Kasumi-1 (cell line): ENCODE measurements at places on chromosomes 12 and 14.

DNA sequence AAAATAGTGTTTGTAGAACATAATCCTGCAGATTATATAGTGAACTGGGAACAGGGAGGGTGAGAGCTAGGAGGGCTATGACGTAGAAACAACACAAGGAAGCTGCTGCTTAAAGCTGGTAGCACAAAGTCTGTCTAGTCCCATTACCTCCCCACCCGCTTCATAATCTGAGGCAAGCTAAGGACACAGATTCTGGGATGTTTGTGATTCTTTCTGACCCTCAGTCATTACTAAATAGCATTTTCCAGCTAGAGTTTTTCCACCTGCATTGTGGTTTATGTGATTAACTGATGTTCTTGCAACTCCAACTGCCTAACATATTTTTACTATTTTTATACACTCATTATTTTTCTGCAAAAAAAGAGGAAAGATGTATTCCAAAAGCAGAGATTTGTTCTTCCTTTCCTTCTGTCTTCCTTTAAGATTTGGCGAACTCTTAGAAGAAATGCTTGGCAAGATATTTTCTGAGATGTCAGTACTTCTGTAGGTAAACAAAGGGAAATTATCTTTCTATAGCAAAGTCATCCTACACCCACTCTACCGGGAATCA is 293.2 kb upstream of the FAR2 start:
- DNase-seq = no peak

- no peak for DNase-seq
Observed at GRCh38 chr12:94717108-94717507, 66.8 kb upstream of the TMCC3 start.

DNA sequence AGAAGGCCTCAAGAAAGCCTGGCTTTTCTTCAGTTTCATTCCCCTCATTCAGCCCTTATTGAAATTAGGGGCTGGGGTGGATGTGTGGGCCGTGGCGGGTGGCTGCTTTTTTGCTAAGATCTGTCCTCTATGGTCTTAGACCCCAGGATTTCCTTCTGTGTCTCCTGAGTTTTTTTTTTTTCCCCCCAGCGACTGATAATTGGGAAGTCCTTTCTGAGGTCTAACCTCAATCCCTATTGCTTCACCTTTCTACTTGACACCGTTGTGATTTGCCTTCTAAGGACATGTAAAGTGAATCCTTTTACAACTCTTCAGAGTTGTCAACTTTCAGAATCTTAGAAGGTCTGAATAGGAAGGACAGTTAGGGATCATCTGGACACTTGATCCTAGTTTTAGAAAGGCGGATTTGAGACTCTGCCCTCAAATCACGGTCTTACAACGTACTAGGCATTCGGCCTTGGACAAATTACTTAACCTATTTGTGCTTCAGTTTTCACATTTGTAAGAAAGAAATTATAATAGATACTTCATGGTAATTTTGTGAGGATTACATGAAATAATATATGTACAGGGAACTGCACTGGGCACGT is 4.4 kb downstream of the GPR84 start:
- DNase-seq = no peak

DNA sequence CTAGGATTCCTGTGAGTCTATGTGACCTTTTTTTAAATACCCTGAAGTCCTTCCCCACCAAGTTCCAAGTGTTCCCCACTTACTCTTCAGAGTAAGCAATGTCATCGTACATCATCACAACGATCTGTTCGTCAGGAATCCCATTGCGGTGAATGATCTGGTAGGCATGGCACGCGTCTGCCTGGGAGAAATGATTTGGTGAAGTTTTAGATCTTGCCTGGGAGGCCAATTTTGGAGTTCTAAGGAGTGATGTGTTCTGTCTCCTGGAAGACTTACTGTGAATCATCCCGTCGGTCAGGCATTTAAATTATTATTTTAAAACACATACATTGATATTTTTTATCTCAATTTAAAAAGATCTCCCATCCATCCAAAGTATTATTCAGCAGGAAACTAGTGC is 29.8 kb downstream of the LGMN start:
- DNase-seq = no peak

- no peak for DNase-seq
Observed at GRCh38 chr12:111720457-111720856, 34.6 kb downstream of the ACAD10 start.

DNA sequence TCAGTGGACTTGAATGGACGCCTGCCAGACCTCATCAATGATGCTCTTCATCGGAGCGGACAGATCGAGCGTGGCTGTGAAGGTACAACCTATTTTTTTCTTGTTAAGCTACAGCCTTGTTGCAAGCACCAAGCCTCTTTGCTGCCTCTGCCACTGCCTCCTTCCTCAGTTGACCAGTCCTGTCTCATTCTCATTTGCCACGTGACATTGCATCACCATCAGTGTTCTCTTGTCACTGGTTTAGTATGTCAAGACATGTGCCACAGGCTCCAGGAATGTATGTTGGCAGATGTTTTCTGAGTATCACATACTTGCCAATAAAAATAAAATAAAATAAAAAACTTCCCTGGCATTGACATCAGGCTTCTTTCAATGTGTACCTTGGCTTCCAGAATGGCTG is 798.1 kb downstream of the NRXN3 start:
- no peak for DNase-seq

GRCh38 chr12:60494244-60494643 is 898.4 kb downstream of the SLC16A7 start:
- DNase-seq = peak; percentile 57

DNA sequence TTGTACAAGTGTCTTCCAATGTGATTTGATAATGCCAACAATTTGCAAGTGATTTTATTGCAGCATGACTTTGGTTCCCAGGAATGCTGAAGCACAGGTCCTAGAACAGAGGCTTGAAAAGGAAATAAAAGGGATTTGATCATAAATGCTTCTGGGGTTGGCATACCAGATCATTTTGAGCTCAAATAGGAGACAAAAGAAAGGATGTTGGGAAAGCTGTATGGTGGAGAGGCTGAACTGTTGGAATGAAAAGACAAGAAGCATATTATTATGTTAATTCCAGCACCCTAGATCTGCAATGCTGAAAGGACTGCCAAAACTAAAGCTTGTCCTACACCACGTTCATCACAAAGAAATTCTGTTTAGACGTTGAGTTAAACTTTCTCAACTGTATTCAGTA is 143.1 kb downstream of the BICD1 start:
- no peak for DNase-seq

DNA sequence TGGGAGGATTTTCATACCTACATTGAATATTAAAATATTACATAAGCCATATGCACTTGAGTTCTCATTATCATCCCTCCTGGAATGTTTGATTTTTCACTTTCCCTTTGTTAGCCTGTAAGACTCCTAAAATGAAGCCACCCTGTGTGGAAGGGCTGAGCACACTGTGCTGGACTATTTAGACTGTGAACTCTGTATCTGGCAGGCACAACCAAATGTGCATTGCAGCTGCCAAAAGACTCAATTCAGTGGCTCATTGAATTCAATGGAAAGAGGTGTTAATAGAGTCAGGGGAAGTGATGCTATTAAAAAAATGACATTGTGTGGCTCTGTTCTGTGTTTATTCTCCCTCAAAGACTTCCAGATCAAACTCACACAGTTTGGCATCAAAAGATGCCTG is 111.1 kb downstream of the SMOC1 start:
- no peak for DNase-seq

DNA sequence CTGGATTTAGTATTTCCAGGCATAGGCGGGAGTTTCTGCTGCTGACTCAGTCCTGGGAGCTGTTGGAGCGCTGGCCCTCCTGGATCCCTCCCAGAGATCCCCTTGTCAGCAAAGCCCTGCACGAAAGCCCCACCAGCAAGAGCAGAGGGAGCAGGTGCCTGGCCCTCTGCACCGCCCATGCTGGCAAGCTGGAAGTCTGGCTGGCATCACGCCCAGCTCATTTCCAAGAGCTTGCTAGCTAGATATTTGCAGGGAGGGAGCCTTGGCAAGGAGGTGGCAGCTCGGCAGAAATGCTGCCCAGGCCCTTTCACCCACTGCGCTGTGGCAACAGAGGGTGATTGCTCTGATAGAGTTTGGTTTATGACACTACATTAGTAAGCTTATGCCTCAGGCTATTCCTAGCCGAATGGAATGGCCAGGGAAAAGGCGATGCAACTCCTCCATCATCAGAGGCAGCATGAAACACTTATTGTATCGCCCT is 193.9 kb downstream of the EMP1 start:
- DNase-seq = no peak
